BJ (cell line): ENCODE measurements at places on chromosomes 1 and 21. TPM values are rescaled to one million over a fixed set of nuclear protein-coding genes. Genes with fewer than 3 reads are reported as not detected.

Gene CHIA
- polyA plus RNA-seq = not detected in 2 replicates

Gene IFI16
- 81.8 and 129 TPM in 2 replicates for polyA plus RNA-seq

DNA sequence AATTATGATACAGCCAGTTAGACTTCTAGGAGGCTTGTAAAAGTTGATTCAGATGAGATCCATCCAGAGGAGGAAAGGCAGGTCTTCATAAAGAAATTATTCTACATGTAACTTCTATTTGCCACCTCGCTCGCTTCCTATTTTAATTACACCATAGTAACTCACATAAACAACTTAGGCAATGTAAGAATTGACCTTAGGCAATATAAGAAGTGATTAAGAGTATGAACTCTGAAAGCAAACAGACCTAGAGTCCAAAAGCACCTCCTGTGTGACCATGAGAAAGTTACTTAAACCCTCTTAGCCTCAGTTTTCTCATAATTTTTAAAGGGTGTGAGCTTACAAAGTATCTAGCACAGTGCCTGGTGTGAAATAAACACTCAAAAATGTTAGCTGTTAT, 192.7 kb upstream of the NFIA start:
- DNase-seq = no peak

DNA sequence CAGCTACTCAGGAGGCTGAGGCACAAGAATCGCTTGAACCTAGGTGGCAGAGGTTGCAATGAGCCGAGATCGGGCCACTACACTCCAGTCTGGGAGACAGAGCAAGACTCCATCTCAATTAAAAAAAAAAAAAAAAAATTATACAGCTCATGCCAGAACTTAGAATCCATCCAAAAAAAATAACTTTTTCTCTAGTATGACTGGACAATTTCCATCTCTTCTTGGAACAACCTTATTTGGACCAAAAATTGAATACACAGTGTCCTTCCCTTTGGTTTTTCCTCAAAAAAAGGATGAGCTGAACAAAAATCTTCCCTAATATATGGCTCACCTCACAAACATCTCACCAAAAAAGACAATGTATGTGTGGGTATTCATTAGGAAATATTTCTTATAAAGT, 73.7 kb downstream of the TOR3A start:
- DNase-seq = no peak

DNA sequence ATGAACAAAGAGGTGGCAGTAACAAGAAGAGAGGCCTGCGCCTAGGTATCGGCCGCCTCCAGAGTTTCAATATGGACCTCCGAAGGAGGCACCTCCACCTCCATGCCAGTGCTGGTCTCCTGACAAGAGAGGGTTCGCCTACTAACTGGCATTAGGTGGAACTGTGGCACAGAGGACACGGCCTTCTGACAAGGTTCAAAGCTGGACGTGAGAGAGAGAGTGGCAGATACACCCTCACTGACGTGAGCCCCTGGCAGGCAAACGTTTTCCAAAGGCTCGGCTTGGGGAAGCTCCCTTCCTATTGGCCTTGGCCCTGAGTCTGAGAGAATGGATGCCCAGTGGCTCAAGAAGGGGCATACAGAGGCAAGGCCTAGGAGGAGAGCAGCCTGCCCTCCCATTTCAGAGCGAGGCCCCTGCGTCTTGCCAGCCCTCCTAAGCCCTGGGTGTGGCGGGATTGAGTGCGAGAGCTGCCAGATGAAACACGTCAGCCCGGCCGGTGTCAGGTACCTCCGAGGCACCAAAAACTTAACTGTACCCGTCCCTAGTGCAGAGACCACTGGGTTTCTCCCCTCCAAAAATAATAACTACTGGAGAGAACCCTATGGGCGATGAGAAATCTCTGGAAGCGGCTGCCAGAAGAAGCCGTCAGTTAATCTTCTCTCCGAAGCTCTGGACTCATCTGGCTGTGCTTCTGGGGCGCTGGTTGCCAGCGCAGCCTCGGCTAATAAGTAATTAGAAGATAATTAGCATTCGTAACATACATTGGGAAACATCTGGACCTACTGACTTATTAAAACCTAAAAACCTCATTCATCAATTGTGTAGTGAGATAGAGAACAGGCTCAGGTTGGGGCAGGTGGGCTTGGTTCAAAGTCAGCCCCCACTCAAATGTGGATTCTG, 283.6 kb downstream of the NPHP4 start:
- DNase-seq = no peak
